Substantia nigra (tissue), 51 donors: ENCODE measurements at places on chromosomes 7 and 10.

- no peak for DNase-seq
These were observed 210.2 kb downstream of the TAX1BP1 start for GRCh38 chr7:27950123-27950522.

DNA sequence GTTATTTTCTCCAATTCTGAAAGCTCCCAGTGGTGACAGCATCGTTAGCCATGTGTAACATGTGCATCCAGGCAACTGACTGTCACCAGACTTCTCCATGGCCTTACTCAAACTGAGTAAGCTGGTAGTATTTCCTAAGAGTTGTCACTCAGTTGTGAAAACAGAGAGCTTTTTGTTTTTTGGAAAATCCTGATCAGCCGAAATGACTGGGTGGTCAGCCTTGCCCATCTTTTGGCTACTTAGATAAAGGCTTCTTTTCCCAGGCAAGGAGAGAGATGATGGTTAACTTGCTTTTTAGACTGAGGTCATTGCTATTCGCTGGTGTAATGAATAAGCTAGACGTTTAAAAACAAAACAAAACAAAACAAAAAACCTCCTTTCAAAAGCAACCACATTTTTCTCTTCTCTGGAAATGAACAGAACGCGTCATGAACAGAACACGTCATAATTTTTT, 159.5 kb upstream of the KLF14 start:
- no peak for DNase-seq

GRCh38 chr10:12995425-12995861, 6.1 kb downstream of the CCDC3 start:
- DNase-seq, result no peak

- no peak for DNase-seq
These were observed 5.8 kb downstream of the IDE start for GRCh38 chr10:92567952-92568600.

- no peak for DNase-seq
These were observed 28.8 kb upstream of the NMT2 start for GRCh38 chr10:15197276-15197675.

DNA sequence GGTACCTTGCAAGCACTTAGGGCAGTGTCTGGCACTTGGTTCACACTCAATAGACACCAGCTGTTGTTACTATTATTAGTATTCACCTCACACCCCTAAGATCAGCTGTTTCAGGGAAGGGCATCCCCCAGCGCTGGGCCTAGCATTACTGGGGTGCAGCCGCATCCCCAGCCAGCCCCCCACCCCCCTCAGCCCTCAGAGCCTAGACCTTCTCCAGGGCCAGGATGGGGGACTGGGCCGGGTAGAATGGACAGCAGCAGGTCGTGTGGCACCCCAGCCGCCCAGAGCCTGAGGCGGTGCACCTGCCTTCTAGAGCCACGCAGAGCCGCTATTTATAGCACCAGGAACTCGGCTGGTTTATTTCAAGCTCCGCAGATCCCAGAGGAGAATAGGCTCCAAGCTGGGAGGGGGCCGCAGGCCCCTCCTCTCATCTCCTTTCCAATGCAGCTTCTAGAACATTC, 60.5 kb downstream of the GTF2IRD1 start:
- no peak for DNase-seq

- DNase-seq, result no peak
These were observed 1.5 kb downstream of the MAFK start for GRCh38 chr7:1531979-1532455.

- no peak for DNase-seq
These were observed 13.0 kb upstream of the DLX6 start for GRCh38 chr7:96992192-96993005.

- no peak for DNase-seq
These were observed 107.9 kb downstream of the CYTH3 start for GRCh38 chr7:6164491-6164890.

DNA sequence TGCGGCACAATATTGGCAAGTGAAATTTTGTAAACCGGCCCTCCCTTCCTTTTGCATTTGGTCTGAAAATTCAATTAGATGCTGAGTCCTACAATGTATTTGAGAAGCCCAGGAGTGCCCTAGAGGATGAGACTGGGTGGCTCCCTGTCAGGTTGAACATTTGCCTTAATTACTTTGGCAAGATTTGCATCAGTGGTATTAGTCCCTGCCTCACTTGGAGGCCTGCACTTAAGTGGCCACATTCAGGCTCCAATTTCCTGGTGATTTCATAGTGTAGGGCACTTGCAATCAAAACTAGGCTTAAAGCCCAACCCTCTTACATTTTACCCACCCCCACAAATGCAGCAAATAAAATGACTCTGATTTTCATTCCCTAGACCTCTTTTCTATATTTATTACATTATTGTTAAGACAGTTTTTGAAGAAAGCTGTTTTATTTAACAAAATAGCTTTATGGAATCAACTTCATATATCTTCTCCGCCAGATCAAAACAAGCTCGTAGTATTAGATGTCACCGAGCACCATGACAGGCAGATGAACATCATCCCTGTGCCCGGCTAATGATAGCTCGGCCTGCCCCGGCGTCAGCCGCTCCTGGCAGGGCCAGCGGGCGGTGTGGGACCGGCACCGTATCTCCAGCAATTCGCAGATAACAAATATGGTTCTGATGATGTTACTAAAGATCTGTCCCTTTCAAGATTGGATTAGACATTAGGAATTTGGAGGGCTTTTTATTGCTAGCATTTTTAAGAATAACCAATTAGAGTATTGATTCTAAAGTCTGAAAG, 73.6 kb downstream of the EGFR start:
- no peak for DNase-seq

GRCh38 chr7:131931370-131931769, 374.9 kb upstream of the PODXL start:
- DNase-seq, result no peak

DNA sequence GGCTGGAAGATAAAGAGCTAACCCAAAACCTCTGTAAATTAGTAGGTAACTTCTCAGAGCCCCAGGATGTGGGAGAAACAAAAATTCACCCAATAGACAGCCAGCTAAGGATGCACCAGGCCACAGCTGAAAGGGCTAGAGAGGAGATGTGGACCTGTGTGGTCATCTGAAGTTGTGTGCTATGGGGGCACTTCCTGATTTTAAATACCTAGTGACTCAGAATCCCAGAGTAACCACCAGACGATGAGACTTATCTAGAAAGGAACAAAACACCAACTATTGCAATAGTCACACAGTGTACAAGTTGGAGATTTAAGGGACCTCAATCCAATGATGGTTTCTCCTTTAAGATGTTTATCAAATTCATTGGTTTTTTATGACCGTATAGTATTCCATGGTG, 408.3 kb upstream of the ANKRD30A start:
- no peak for DNase-seq

DNA sequence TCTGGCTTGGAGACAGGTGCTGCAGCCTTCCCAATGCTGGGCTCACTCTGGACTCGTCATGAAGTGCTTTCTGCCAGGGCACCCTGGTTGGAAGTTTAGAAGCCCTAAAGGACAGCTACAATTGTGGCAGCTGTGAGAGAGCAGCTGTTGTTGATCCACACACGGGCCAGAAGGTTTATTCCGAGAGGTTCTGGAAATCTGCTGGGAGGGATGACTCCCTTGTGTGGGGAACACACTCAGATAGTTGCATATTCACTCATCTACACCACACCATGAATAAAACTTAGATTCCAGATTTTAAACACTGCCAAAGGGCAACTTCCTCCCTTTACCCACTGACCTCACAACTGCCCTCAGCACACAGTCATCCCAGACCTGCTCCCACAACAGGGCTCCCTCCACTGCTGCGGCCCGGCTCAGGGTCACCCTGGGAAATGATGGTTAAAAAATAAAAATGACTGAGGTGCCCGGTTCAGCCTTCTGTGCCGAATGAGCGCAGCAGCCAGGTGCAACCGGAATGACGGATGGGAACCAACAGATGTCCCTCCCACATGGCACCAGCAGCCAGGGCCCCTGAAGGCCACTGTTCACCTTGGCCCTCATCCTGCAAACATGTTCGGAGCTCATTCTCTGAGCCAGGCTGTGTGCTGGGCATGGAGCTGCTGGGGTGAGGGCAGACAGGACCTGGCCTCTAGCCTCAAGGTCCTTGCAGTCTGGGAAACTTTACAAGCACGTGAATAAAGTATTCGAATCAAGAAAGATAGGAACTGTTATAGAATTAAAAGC, 40.2 kb downstream of the ASB13 start:
- no peak for DNase-seq

GRCh38 chr10:31456468-31456867, 137.5 kb downstream of the ZEB1 start:
- no peak for DNase-seq

- DNase-seq, result no peak
These were observed 425.7 kb upstream of the NFE2L3 start for GRCh38 chr7:25726170-25726780.

DNA sequence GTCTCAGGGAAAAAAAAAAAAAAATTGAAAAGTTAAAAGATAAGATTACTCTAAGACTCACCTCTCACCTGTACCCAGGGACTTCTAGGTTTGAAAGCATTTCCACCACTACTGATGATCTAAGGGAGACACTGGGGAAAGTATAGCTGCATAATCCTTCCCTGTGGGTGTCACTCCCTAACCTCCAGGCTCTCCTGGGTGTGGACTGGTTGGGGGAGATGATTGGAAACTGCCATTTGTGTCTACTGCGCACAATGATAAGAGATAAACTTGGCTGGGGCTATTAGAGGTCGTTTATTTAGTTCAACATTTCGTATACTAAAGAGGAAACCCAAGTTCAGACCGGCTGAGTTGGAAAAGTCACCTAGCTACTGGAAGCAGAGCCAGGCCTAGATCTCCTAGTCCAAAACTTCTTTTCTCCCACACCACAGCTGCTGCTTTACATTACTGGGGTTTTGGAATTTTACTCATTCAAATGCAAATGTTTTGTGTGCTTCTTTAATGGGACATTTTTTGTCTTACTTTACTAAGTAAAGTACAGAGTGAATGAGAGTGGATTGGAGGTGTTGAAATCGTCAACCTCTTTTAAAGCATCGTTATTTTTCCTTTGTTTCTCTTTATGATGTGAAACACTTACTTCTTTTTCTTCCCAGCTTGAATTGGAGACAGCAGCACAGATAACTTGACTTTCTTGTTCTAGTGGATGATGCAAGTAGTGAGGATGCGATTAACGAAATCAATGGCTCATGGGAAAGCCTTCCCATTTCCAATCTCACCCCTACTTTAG, 22.3 kb upstream of the SEC61G start:
- DNase-seq, result no peak

GRCh38 chr10:95401704-95402469, 111.1 kb upstream of the PDLIM1 start:
- no peak for DNase-seq

DNA sequence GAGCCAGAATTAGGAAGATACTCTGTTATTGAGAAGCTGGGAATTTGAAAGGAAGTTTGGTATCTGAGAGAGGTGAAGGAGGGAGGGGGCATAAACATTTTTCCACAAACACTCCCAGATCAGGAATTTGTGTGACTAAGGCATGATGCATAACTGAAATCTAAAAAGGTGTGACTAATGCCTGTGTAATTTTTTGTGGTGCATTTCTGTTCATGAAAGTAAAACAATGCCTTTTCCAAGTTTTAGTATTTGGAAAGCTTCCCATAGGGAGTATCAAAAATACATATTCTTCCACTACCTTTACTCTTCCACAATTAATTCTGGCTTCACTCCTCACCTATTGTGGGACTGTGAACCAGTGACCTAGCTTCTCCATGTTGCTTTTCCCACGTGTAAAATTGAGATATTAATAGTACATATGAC, 56.4 kb upstream of the CAV2 start:
- DNase-seq, result no peak

DNA sequence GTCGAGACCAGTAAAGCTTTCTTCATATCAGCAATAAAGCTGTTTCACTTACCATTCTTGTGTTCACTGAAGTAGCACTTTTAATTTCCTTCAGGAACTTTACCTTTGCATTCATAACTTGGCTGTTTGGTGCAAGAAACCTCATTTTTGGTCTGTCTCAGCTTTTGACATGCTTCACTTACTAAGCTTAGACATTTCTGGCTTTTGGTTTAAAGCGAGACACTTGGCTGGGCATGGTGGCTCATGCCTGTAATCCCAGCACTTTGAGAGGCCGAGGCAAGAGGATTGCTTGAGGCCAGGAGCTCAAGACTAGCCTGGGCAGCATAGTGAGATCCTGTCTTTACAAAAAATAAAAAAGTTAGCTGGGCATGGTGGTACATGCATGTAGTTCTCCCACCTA, 15.8 kb downstream of the PLEKHA1 start:
- DNase-seq, result no peak

DNA sequence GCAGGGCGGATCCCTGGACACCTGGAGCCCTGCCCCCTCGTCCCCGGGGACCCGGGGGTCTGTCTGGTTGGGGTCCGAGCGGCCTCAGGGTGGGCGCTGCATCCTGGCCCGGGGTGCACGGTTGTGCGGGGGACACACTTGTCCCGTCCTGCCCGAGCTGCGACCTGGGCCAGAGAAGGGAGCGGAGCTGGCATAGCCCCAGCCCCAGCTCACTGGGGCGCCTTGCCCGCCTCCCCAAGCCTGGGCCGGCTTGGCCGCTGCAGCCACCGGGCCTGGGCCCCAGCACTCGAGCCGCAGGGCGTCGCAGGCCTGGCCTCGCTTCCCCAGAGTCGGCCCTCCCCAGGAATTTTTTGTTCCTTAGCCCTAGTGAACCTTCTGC, 54.5 kb downstream of the GLRX3 start:
- DNase-seq, result no peak

DNA sequence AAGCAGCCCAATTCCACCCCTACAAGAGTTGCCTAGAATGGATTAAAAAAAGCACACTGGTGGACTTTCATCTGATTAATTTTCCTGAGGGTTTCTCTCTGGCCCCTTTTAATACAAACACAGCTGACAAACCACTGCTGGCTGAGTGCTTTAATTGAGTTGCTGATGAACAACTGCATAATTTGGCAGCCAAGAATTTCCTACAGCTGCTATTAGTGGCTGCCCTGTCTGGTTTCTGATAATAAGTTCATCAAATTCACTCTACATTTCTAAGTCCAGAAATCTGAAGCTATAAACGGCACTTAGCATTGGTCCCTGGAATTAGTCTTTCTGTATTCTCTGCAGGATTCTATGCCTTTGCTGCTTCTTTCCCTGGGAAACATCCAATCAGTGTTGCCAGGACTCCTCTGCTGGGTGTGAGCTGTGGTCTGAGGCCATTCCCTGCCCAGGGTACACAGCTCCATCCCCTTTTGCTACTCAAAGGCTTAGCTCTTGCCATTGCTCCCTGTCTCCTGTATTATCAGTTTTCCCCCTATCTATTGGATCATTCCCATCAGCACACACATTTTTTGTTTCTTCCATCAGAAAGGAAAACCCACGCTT, 110.6 kb downstream of the LSM5 start:
- no peak for DNase-seq

DNA sequence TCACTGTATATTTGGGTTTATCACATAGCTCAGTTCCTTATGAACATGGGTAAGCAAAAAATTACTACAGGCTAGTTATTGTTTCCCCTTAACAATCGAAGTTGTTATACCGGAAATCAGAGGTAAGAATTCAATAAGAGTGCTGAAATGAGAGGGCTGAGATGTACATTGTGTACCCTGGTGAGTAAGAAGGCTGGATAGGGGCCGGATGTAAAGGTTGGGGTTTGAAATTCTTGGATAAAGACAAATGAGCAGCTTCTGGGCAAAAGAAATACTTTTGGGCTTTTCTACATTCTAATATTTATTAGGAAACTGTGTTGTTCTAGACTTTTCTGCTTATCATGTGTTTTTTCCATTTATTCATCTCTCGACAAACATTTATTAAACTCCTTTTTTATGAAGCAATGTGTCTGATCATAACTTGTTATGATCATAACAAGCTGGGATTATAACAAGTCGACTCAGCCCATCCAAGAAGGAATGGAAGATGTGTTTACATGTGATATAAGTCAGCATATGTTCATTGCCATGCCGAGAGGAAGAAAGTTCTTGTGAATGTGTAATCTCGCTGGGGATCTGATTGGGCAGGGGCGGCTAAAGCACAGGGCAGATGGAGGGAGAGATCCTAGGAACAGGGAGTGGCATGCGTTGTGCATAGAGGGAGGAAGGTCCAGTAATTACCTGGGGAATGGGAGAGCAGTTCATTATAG, 155.3 kb downstream of the PLXDC2 start:
- no peak for DNase-seq
